ENCODE measurements at places on chromosomes 12 and 14. TPM values are rescaled to one million over a fixed set of nuclear protein-coding genes. Genes with fewer than 3 reads are reported as not detected.

- peak; percentile 48 for DNase-seq
These were observed 335.1 kb downstream of the DUSP6 start for GRCh38 chr12:89016970-89017778.

- peak; percentile 85 for DNase-seq
These were observed 19.4 kb downstream of the BDKRB1 start for GRCh38 chr14:96275177-96276112.

- DNase-seq: no peak
These were observed 396.8 kb downstream of the RPS29 start for GRCh38 chr14:49189375-49189774.

FOXM1 gene
- total RNA-seq: 32.3 TPM

All from testis (tissue), 5 donors.